ENCODE measurements at places on chromosomes 16 and 17.

- peak; percentile 48 for DNase-seq
These were observed 488 bp downstream of the TFAP4 start for GRCh38 chr16:4272114-4272956.

DNA sequence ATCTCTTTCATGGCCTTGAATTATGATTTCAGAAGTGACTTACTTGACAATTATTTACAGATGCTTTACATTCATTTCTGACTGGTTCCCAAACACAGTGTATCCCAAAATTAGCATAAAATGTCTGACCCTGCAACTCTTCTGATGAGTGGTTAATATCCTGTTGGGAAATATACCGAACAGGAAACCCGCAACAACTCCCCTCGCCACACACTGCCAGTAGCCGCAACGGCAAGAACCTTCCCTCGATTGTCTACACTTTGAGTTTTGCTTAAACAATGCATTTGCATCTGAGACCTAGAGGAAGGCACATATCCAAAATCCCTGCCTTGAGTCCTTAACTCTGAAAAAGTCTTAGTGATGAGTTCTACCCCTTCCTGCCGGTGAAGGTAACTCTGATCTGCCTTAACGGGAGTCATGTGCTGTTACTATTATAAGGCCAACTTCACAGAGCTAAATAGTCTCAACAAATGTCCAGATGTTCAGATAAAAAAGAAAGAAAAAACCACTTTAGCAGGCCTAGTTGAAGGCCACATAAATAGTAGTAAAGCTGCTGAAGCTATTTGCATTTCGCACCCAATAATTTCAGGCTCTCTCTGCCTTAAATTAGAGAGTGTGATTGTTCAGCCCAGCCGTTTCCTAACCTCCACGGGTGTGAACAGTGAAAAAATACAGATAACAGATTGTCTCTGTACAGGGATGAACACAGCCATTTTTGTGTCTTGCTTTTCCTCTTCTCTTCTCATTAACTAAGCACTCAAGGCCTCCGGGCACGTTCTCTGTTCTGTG, 321.1 kb downstream of the HS3ST3B1 start:
- no peak for DNase-seq

DNA sequence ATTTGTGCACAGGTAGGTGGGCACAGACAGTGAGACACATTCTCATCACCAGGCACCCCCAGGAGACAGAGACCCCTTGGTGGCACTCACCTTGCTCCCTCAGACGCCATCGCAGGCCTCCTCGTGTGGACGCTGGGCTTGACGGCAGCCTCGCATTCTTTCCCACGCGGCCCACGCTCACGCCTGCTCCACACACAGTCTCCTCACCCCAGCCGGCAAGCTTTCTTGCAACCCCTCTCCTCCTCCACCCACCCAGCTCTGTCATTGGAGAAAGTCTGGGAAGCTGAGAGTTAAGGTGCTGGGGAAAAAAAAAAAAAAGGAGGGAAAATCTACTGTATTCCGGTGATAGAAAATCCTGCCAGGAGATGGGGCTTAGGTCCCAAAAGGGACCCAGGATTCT, 14.8 kb downstream of the SGCA start:
- no peak for DNase-seq

DNA sequence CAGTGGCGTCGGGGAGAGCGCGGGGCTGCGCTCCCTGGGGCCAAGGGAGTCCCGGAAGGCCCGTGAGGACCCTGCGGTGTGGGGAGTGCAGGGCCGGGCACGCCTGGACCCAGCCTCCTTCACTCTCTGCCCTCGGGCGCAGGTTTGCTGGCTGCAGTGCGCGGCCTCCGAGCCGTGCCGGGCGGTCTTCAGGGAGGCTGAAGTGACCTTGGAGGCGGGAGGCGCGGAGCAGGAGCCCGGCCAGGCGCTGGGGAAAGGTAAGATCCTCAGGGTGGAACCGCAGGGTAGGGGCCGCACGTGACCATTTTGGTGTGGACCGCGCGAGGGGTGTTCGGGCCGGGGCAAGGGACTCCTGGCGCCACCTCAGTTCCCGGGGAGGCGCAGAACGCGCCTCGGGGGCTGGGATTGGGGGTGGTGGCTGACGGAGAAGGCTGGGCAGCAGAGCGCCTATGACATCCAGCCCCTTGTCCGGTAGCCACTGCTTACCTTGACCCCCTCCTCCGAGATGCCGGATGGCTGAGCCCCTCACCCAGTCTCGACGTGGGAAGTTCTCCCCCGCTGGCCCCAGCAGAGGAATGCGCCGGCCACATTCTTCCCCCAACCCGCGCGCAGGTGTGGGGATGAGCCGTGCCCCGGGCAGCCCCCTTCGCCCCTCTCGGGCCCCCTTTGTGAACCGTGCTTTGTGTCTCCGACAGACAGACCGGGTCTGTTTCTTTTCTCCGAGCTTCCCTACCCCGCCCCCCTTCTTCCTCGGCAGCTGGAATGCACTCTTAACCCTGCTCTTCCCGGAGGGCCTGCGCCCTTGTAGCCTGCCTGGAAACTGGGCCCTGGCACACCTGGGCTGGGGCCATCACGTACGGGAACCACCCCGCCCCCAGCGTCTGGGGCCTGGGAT, 631 bp downstream of the CDH3 start:
- peak; percentile 27 for DNase-seq

DNA sequence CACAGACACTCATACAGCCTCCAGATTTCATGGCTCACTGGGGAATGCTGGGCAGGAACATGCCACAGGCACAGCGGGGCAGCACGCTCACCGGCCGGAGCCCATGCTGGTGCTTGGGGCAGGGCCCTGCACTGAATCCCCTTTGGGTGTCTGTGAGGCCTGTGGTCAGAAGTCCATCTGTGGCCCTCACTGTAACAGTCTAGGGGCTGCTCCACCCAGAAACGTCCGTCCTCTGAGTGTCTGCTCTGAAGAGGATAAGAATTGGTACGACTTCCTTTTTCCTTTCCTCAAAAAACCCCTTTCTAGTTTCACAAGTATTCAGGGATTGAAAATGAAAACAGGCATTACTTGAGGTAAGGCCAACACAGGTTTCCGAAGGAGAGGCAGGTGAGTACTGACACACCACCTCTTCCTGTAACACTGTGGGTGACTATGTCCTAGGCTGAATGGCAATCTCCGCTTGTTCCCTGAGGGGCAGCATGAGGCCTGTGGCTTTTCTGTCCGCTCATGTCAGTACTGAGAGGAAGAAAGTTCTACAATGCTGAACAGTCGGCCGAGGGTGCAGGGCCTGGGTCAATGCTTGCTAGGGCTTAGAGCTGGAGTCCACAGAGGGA, 42.5 kb downstream of the TMEM11 start:
- DNase-seq, result peak; percentile 7

DNA sequence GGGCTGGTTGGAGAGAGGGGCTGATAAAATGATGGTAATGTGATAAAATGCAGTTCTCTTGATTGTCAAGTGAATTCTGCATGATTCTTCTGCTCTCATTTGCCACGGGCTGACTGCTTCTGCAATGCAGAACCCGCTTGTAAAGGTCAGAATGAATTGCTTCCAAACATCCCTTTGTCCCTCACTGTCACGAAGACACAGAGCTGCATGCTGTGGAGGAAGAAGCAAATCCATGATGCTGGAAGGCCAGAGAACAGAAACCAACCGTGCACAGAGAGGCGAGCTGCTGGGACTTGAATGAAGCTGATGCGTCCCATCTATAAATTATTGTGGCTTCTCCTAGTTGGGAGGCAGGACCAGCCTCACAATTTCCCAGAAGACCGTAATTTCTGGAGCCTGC, 171.6 kb downstream of the PRKCB start:
- DNase-seq, result no peak

- DNase-seq, result peak; percentile 63
These were observed 43.3 kb downstream of the HAPSTR1 start for GRCh38 chr16:9134739-9135138.

GRCh38 chr17:74697515-74697914, 15.2 kb downstream of the CD300LF start:
- peak; percentile 6 for DNase-seq

- DNase-seq, result peak; percentile 89
These were observed 14.9 kb downstream of the IGFBP4 start for GRCh38 chr17:40457964-40458791.

- peak; percentile 86 for DNase-seq
These were observed 118.4 kb upstream of the HSBP1 start for GRCh38 chr16:83689385-83689831.

GRCh38 chr17:29855686-29856085, 74.3 kb downstream of the SSH2 start:
- DNase-seq, result peak; percentile 51

- DNase-seq, result no peak
These were observed 1270.9 kb downstream of the CDH11 start for GRCh38 chr16:63850979-63851378.

GRCh38 chr16:18936727-18937340, 10.6 kb upstream of the SMG1 start:
- no peak for DNase-seq

- DNase-seq, result no peak
These were observed 17.4 kb upstream of the INPP5K start for GRCh38 chr17:1533661-1534325.

DNA sequence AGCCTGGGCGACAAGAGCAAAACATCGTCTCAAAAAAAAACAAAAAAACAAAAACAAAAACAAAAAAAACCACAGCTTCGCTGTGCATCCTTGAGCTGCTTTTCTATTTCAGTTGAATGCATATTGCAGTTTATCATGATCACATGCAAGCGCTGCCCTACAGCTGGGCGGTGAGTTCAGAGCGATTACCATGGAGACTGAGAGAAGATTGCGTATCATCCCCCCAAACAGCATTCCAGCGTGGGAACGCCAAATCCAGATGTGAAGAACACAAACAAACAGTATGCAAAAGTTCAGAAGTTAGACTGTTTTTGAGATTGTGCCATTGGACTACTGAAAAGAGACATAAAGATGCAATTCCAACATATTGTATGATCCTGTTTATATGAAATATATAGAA, 15.1 kb upstream of the SLC52A1 start:
- peak; percentile 56 for DNase-seq

Data from AG20443 (cell line).